A172 (cell line): ENCODE measurements at places on chromosomes 7 and 10.

- peak; percentile 72 for DNase-seq
These were observed at the start of gene CLIP2 for GRCh38 chr7:74289018-74289658. Gene CLIP2 (plus strand): TSS chr7:74289407. CDS start chr7:74317547, 28,140 bp downstream.

- no peak for DNase-seq
These were observed 235.1 kb upstream of the CXCL12 start for GRCh38 chr10:44619975-44620374.

DNA sequence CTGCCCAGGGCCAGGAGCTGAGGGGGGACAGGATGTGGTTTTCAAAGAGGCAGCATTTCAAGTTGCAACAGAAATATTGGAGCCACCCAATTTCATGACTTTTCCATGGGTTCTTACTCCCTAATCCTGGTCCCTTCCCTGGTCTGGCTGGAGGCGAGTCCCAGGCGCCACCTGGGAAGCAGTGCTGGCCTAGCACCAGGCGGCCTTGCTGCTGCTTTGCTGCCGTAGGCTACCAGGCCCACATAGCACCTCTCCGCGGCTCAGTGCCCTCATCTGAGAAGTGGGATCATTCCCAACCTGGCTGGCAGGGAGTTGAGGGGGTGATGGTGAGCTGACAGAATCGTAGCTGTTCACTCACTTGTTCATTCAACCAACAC, 33.7 kb downstream of the ZMIZ1 start:
- DNase-seq, result no peak

- no peak for DNase-seq
These were observed 636.2 kb upstream of the LRRN3 start for GRCh38 chr7:110454713-110455112.

GRCh38 chr10:132407243-132407746, 10.3 kb downstream of the PWWP2B start:
- DNase-seq, result no peak

GRCh38 chr7:36096460-36097095, 56.5 kb upstream of the EEPD1 start:
- no peak for DNase-seq

- DNase-seq, result no peak
These were observed 183.5 kb upstream of the CDCA7L start for GRCh38 chr7:22129166-22129565.

- DNase-seq, result no peak
These were observed 63.6 kb downstream of the CUBN start for GRCh38 chr10:17066000-17066399.

DNA sequence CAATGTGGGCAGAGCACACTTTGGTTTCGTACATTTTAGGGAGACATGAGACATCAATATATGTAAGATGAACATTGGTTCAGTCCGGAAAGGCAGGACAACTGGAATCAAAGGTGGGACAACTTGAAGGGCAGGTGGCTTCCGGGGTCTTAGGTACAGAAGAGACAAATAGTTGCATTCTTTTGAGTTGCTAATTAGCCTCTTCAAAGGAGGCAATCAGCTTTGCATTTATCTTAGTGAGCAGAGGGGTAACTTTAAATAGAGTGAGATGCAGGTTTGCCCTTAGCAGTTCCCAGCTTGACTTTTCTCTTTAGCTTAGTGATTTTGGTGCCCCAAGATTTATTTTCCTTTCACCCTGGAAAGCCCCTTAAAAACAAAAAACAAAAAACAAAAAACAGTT, 21.3 kb downstream of the ZNF487 start:
- no peak for DNase-seq

DNA sequence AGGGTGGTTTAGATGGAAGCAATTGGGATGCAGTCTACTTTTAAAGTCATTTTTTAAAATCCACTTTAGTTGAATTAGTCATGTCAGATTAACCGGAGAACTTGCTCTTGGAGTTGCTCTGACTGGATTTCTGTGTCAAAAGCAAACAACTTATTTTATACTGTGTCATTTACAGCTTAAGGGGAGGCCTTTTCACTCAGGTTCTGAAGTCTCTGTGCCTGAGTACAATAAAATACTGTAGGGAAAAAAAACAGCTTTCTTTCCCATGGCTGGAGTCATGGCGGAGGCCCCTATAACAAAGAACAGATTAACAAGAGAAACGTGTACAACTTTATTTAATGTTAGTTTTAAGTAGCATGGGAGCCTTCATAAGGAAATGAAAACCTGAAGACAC, 39.2 kb upstream of the MSRB2 start:
- no peak for DNase-seq

DNA sequence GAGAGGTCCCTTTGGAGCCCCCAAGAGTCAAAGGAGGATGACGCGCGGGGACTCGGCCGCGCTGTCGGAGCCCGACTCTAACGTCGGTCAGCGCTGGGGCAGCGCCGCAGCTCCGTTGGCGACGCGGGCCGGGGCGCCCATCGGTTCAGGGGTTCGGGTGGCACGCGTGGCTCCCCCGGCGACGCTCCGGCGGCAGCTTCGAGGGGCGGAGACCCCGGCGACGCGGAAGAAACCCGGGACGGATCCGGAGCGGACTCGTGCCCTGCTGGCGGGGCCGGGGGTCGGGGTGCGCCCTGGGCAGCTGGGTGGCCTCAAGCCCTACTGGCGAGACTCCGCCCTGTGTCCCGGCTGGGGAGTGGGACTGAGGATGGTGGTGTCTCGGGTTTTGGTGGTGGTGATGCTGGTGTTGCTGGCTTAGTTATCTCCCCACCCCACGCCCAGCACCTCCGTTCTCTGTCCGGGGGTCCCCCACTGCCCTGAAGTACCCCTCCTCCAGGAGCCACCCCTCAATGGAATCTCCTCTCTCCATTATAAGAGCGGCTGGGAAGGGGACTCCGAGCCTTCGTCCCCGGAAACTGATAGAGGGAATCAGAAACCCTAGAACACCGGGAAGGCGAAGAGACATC, at the start of gene NAT16:
TSS of gene NAT16 (minus strand) at position 164 of the 626 bp plus-strand sequence. CDS start 5,486 bp downstream, outside the sequence.
- no peak for DNase-seq

- peak; percentile 31 for DNase-seq
These were observed 102.7 kb downstream of the FAM53B start for GRCh38 chr10:124641282-124642087.

DNA sequence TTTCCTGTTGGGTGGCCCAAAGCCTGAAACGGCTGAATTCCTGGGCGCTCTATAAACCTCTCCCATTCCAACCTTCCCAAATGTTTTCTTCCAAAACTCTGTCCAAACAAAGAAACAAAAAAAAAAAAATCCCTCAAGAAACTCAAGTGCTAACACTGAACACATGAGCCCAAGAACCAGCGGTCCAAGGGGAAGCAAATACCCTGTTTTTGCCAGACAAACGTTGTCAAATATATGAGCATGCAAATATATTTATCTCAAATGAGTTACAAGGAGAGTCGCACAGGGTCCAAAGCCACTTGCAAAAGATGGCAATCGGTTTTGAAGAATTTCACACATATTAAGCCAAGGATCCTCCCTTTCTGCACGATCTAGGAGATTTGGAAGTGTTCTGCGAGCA, 23.3 kb upstream of the EMX2 start:
- DNase-seq, result no peak

DNA sequence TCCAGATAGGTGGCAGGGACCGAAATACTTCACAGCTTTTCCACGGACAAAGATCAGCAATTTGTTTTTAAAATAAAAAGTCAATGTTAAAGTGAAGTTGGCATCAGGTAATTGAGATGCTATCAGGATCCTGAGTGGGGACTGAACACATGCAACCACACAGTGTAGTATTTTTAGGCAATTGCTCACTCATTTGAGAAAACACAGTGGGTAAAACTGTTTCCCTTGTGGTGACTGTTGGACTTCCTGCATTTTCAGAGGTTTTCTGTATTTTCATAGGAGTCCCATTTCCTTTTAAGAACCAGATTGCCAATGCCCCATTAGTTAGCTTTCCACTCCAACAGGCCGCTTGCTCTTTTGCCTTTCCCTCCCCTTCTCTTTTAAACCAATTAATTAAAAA, 159.5 kb upstream of the ZNF32 start:
- DNase-seq, result no peak

DNA sequence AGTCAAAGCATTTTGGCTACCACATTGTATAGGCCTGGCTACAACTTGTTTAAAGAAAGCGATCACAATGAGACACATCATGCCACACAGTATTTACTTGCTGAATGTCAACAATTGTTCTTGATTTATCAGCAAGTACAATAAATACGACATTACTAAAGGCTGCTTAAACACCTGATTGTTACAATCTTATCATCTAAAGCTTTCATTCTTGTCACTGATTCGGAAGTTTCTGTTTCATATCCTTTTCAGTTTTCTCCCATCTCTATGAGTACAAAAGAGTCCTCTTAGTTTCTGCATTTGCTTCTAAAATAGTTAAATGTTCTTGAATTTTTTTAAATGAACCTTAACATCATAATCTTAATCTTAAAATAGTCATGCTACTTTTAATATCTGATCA, 128.1 kb upstream of the LRRN3 start:
- DNase-seq, result no peak
